Cerebellar nuclear complex (tissue), 1 donor: ENCODE measurements at places on chromosomes 11 and 22.

DNA sequence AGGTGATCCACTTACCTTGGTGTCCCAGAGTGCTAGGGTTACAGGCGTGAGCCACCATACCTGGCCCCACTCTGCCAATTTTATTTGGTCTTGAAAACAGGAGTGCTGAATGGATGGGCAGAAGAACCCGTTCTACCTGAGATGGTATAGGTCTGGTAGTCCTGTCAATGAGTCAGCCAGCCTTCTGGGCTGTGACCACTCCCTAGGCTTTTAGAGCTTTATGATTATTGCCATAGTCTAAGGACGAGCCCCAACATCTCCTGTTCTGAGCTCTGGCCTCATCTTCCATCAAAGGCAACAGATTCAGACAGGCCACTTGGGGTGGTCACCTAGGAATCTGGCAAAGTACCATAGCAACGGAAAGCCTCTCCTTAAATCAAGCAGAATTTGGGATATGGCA is 11.5 kb downstream of the ZDHHC5 start:
- no peak for DNase-seq

DNA sequence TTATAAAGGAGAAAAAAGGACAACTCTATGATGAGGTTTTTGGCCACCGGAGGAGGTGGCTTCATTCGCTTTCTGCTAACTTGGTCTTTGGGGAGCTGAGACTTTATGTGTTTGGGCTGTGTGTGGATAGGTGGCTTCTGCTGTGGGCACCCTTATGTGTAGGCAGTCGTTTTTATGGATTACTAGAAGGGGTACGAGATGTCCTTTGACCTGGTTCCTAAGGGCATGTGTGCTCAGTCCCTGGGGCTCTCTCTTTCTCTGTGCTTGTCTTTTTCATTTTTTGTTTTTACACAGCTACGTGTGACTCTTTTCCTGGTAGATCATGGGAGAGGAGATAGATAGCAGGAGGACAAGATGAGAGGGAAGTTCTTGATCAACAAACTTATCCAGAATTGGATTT is 93.4 kb downstream of the TEAD1 start:
- DNase-seq, result no peak

DNA sequence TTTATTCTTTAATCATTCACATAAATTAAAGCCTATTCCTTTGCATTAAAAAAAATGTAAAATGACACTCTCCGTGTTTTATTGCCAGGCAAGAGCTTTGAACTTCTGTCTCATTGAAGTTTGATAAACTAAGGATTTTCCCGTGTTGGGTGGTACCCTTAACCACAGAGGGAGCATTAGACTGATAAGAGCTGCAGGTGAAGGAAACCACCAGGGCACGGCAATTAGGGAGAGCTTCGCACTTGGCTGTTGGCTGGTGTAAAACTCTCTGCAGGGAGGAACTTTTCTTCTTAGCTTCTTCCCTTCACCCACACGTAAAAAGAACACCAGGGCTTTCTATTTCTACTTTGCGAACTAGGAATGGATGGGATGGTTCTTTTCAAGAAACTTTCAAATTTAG is 47.0 kb downstream of the CSTPP1 start:
- DNase-seq, result no peak

DNA sequence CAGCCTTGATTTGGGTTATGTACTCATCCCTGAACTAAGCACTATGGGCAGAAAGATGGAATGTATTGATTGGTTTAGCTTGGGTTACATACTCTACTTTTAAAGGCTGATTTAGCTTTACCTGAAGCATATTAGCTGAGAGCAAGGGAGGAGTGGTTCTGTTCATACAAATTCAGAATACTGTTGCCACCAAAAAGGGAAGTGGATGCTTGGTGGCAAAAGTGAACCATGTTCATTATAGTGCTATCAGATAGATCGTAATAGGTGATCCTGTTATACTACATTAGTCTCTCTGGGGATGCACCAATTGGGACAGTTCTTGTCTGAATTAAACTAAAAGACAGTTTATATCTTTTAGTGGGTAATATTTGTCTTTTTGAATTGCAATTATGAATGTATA is 44.5 kb upstream of the RRM1 start:
- DNase-seq, result no peak

GRCh38 chr11:65262776-65263175 is 1.0 kb downstream of the POLA2 start:
- no peak for DNase-seq

DNA sequence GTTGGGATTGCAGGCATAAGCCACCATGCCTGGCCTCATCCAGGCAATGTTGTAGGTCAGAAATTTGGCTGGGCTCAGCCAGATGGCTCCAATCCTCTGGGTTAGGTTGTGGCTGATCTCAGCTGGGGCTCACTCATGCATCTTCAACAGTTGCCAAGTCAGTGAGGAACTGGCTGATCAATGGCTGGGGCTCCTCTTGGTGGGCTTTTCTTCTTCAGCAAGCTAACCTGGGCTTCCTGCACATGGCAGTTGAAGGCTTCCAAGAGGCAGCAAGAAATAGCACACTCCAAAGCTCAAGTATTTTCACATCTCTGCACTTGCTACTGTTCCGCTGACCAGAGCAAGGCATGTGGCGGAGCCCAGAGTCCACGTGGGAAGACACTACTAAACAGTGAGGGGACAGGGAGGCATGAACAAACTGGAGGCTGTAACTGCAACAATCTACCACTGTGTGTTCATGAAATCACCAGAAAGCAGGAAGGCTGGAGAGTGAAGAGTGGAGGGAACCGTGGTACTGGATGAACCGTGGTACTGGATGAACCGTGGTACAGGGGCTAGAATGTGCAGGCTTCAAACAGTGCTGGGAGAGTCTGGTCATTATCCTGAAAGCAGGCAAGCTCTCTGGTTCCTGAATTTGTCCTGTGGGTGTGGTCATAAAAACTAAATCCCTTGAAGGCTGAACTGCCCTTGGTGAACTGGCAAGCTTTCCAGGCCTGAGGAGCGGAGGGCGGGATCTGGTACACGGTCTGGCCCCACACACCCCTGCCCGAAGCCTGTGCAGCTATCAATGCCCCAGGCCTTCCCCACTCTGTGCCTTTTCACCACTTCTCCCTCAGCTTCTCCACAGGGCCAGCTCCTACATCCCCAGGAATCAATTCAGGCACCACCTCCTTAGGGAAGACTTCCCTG is 20.2 kb downstream of the CHST1 start:
- no peak for DNase-seq
